Central memory CD8-positive, alpha-beta T cell (primary cell): ENCODE measurements at places on chromosomes 3 and 15.

DNA sequence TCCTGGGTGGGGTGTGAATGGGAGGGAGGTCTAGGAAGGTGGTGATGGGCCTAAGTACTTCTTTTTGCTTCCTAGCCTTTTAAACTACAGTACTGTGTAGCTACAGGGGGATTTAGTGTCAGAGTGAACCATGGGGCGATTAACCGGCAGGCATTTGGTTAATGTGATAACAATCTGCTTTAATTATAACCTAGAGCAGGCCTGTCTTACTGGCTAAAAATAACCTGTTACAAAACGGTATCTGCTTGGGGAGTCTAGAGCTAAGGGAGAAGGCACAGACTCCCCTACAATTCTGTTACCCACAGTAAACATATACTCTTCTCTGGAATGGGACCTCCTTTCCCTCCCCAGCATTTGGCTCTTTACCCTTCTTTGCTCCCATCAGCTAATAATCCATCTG, 85.4 kb downstream of the RBPMS2 start:
- peak overlapping the region; percentile 19 for H3K27ac ChIP-seq
- DNase-seq: no peak
- H3K4me3 ChIP-seq: no peak overlapping the region
- no peaks in the 10 kb centered on the region for H3K27me3 ChIP-seq
- H3K4me1 ChIP-seq: no peaks in the 10 kb centered on the region

DNA sequence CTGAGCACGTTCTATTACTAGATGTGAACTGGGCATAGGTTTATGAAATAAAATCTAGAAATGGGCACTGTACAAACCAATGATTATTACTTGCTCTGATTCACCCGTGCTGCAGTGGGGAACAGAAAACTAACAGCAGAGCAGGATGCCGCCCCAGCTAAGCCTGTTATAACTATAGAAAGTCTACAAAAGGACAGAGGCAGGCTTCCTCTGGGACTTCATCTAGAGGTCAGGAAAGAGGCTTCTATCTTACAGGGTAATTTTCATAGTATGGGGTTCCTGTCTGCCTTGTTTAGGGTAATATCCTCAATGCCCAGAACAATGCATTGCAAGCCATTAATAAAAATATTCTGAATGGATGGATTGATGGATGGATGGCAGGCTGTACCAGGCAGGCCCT, 177.0 kb upstream of the TBL1XR1 start:
- H3K27me3 ChIP-seq: no peaks in the 10 kb centered on the region
- no peak overlapping the region for H3K27ac ChIP-seq
- DNase-seq: no peak

GRCh38 chr15:39419651-39420050, 161.2 kb upstream of the THBS1 start:
- H3K27me3 ChIP-seq: peaks cover 54% of the 10 kb centered on the region
- H3K36me3 ChIP-seq: no peaks in the 10 kb centered on the region
- DNase-seq: no peak

DNA sequence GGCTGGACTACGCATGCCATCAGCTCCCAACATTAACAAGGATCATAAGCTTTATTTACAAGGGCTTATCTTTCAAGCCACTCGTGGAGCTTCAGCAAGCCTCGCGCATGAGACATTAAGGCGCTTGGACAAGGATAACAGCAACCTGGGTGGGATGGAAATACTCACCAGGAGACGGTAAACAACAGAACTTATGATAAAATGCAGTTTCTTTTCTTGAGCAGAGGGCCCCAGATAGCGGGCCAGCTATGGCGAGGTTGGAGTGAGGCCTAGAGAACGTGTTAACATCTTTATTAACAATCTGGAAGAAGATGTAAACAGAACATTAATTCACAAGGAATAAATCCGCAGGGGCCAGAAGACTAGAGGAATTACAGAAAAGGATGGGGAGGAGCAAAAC, 158.2 kb downstream of the NTRK3 start:
- H3K36me3 ChIP-seq: no peaks in the 10 kb centered on the region
- H3K4me1 ChIP-seq: no peaks in the 10 kb centered on the region
- peaks cover 11% of the 10 kb centered on the region for H3K27me3 ChIP-seq

- H3K27ac ChIP-seq: peak overlapping the region; percentile 88
- H3K4me1 ChIP-seq: peaks cover 32% of the 10 kb centered on the region
- DNase-seq: no peak
- peaks cover 10% of the 10 kb centered on the region for H3K27me3 ChIP-seq
- peaks cover 8% of the 10 kb centered on the region for H3K36me3 ChIP-seq
Observed at GRCh38 chr3:48555949-48556795, 431 bp downstream of the PFKFB4 start.

DNA sequence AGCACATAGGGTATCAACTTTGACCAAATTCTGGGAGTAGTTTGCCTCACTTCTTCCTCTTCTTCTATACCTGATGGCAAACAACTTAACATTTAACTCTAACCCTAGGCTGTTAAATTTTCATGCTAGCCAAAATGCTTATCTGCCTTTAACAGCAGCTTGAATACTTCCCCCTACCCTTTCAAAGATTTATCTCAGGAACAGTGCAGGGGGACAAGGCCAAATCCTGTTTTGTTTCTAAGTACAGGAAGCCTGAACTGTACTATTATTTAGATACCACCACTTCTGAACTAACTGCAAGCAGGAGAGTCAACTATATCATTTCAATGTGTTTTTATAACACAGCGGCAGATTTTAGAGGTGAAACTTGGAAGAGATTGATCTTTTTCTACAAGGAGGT, 104.0 kb upstream of the CNTN6 start:
- peaks cover under 1% of the 10 kb centered on the region for H3K36me3 ChIP-seq
- H3K27me3 ChIP-seq: no peaks in the 10 kb centered on the region
- no peak for DNase-seq
- no peak overlapping the region for H3K4me3 ChIP-seq
- H3K4me1 ChIP-seq: no peaks in the 10 kb centered on the region

DNA sequence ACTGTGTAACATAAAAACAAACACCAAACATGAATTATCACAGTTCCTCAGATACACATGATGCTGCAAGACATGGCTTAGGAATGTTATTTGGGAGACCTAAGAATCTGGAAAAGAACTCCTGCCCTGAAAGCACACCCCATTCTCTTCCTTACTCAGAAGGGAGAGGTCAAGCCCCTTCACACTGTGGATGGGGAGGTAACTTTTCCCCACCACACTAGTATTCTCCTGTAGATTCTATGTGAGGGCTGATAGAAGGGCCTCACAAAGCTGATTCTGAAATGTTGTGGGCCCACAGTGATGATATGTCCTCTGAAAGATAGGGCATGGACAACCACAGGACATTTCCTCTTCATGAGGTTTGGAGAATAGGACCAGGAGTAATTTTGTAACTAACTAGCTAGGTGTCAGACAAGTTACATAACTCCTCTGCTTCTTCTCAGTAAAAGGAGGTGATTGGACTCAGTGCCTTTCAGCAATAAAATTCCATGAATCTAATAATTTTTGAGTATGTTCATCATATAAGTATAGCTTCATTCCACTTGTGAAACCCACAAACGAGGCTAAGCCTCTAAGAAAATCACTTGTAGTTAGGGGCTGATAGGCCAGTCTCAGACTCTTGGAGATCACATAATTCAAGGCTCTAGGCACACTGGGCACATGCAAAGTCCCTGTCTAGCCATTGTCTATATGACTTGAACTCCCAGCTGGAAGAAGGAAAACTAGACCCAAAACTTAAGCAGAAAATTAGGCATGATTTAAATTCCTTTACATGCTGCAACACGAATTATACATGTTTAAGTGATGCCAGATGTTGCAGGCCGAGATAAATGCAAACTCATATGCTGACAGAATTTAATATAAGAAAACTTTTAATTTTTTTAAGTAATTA, 7.5 kb downstream of the PTX3 start:
- no peak overlapping the region for H3K27ac ChIP-seq
- H3K36me3 ChIP-seq: no peaks in the 10 kb centered on the region
- no peak for DNase-seq
- H3K4me1 ChIP-seq: no peaks in the 10 kb centered on the region
- no peak overlapping the region for H3K4me3 ChIP-seq

DNA sequence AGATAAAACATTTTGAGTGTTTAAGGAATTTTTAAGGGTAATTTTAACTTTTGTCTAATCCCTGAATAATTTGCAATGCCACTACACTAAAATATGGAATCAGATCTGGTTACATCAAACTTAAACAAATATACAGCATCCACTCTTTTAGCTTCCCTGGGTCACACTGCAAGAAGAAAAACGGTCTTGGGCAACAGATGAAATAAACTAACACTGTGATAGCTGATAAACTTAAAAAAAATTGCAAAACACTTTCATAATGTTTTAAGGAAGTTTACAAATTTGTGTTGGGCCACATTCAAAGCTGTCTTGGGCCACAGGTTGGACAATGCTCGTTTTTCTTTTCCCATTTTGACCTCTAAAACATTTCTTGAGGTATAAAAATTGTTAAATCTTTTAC, 34.3 kb downstream of the CCDC66 start:
- H3K27me3 ChIP-seq: no peaks in the 10 kb centered on the region
- H3K27ac ChIP-seq: peak overlapping the region; percentile 79
- H3K36me3 ChIP-seq: peaks cover 5% of the 10 kb centered on the region
- H3K4me1 ChIP-seq: peaks cover 45% of the 10 kb centered on the region

- no peak overlapping the region for H3K4me3 ChIP-seq
- H3K27me3 ChIP-seq: peaks cover 12% of the 10 kb centered on the region
- peaks cover 2% of the 10 kb centered on the region for H3K36me3 ChIP-seq
- no peaks in the 10 kb centered on the region for H3K4me1 ChIP-seq
Observed at GRCh38 chr15:95168152-95168551, 936.8 kb downstream of the MCTP2 start.

GRCh38 chr3:194001-194400, 2.6 kb upstream of the CHL1 start:
- no peaks in the 10 kb centered on the region for H3K36me3 ChIP-seq
- DNase-seq: no peak
- H3K27ac ChIP-seq: no peak overlapping the region
- H3K4me3 ChIP-seq: no peak overlapping the region

DNA sequence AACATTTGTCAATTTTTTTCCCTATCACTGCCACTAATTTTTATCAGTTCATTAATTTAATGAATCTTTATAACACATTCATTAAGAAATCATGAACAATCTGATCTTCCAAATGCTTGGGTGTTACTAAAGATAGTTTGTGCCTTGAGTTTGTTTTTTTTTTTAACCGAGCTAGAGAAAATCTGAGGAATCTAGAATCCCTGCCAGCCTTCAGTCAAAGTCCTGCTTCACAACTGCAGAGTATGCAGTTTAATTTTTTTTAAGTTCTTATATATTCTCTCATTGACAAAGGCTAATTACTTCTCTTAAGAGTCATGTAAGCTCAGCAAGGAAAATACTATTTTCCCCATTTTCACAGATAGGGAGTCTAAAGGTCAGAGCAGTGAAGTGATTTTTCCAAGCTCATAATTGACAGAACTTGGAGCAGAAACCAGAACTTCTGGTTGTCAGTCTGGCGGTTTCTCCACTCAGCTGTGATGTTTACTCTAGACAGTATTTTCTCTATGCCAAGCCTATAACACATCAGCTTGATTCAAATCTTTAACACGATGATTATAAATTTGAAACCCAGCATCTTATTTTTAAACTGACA, 55.7 kb downstream of the TNIK start:
- H3K36me3 ChIP-seq: no peaks in the 10 kb centered on the region
- no peaks in the 10 kb centered on the region for H3K27me3 ChIP-seq
- H3K4me3 ChIP-seq: no peak overlapping the region
- H3K27ac ChIP-seq: no peak overlapping the region

DNA sequence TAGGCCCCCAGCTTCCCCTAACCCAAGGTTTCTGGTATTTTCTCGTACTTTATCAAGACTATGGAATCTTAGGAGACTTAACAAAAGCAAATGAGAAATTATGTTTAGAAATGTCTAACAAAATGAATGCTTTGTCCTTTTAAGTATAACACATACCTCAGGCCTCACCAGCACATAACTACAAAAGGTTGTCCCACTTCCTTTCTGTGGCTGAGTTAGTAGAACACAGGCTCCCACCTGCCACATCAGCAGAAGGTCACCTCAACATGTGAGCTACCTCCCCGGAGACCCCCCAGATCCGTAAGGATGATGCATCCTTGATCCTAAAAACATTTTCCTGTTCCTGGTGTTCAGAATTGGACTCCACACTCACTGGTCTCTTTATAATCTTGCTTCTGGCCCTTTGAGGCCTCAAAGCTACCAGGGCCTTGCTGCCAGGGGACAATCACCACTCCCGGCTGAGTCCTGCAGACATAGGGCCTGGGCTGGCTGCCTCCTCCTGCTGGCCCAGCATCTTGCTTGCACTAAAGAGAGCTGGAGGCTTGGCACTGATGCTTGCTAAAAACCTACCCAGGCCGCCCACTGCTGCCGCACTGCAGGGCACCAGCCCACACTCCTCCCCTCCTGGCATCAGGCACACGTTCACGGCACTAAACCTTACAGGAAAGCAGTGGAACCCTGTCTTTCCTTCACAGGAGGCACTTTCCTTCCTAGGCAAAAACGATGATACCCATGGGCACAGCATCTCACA, 2.9 kb downstream of the CCRL2 start:
- no peaks in the 10 kb centered on the region for H3K36me3 ChIP-seq
- no peaks in the 10 kb centered on the region for H3K27me3 ChIP-seq
- peaks cover 27% of the 10 kb centered on the region for H3K4me1 ChIP-seq
- no peak overlapping the region for H3K4me3 ChIP-seq

GRCh38 chr3:56864090-56864489, 62.3 kb upstream of the ARHGEF3 start:
- no peak overlapping the region for H3K4me3 ChIP-seq
- DNase-seq: no peak
- H3K27ac ChIP-seq: peak overlapping the region; percentile 22
- no peaks in the 10 kb centered on the region for H3K36me3 ChIP-seq
- no peaks in the 10 kb centered on the region for H3K27me3 ChIP-seq

- no peaks in the 10 kb centered on the region for H3K27me3 ChIP-seq
- H3K27ac ChIP-seq: no peak overlapping the region
- H3K4me1 ChIP-seq: peaks cover 4% of the 10 kb centered on the region
- peaks cover 23% of the 10 kb centered on the region for H3K36me3 ChIP-seq
Observed at GRCh38 chr3:100316641-100317069, 17.9 kb upstream of the NIT2 start.

GRCh38 chr3:11154036-11154952, at the start of gene HRH1:
TSS of gene HRH1 (plus strand) at chr3:11154493. CDS start at chr3:11259038, 104,545 bp downstream.
- H3K4me3 ChIP-seq: no peak within 1 kb of the TSS
- H3K4me1 ChIP-seq: no peaks in the 10 kb centered on the region
- peaks cover 83% of the 10 kb centered on the region for H3K27me3 ChIP-seq
- no peak within 1 kb of the TSS for H3K27ac ChIP-seq

GRCh38 chr3:191492601-191493000, 31.6 kb downstream of the PYDC2 start:
- H3K36me3 ChIP-seq: no peaks in the 10 kb centered on the region
- H3K4me3 ChIP-seq: no peak overlapping the region
- H3K27me3 ChIP-seq: no peaks in the 10 kb centered on the region

GRCh38 chr15:66080717-66081398, 172.7 kb downstream of the MEGF11 start:
- no peaks in the 10 kb centered on the region for H3K4me1 ChIP-seq
- DNase-seq: no peak
- no peaks in the 10 kb centered on the region for H3K36me3 ChIP-seq
- H3K27me3 ChIP-seq: peaks cover 82% of the 10 kb centered on the region
- H3K27ac ChIP-seq: no peak overlapping the region

DNA sequence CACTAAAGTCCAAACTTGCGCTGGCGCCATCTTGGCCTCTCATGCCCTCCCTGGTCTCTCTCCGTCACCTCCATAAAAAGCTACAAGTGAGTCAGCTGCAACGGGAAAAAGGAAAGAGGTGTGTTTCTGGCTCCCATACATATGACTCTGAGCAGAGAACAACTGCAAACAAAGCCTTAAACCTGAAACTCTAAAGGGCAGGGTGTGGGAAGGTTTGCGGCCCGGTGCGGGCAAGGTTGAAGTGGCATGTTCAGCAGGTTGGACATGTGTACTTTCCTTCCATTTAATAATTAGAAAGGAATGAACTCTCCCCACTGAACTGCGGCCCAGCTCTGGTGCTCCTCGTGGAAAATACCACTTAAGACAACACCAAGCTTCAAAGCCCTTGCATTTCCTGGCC, 59.0 kb upstream of the PPARG start:
- no peak for DNase-seq
- no peak overlapping the region for H3K4me3 ChIP-seq
- H3K27me3 ChIP-seq: peaks cover 47% of the 10 kb centered on the region
- H3K4me1 ChIP-seq: no peaks in the 10 kb centered on the region
- H3K36me3 ChIP-seq: no peaks in the 10 kb centered on the region
- H3K27ac ChIP-seq: no peak overlapping the region
